ENCODE measurements at places on chromosomes 16 and 17. TPM values are rescaled to one million over a fixed set of nuclear protein-coding genes. Genes with fewer than 3 reads are reported as not detected.

The LGALS9B gene
- total RNA-seq = not detected

DNA sequence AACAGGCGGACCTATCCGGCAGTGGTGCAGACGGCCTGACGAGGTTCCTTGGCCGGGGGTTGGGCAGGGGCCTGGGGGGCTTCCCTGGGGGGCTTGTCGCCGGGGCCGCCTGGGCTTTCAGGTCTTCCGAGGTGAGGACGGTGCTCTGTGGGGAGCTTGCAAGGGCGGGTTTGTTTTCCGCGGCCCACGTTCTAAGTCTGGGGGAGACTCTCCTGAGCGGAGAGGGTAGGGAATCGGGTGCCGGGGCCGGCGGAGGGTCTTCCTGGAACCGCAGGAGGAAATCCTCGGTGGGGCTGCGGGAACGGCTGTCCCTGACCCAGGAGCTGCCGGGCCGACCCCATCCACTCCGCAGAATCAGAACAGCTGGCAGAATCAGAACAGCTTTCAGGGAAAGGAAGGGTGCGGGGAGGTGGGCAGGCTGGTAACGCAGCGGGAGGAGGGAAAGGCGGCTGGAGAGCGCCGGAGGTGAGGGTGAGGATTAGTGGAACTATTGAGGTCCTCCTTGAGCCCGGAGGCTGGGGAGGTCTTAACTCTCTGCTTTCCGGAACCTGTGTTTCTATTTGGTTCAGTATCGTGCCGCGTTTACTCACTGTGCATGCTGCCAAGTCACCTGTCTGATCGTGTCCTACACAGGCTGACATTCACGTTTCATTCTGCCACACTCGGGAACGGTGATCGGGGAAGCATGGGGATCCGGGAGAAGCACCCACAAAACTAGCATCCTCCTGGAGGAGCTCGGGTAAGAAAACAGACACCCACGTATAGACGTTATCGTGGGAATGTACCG lies 28.9 kb downstream of the CPSF4L start:
- DNase-seq = peak; percentile 48

- DNase-seq = no peak
Measured at GRCh38 chr17:60436676-60437075, 14.4 kb downstream of the CHCT1 start.

- DNase-seq = no peak
Measured at GRCh38 chr16:84303023-84303422, 8.3 kb downstream of the WFDC1 start.

Data from CD4-positive, alpha-beta memory T cell (primary cell).